ENCODE measurements at places on chromosomes 12 and 14. TPM values are rescaled to one million over a fixed set of nuclear protein-coding genes. Genes with fewer than 3 reads are reported as not detected.

The NRIP2 gene
- total RNA-seq = 2.3 TPM

The P2RX4 gene
- total RNA-seq = 111 TPM

The IKZF4 gene
- 6.8 TPM for total RNA-seq

The CLEC4D gene
- not detected for total RNA-seq

The FOXG1 gene
- not detected for total RNA-seq

The WNT5B gene
- 0.97 TPM for total RNA-seq

The SRRM4 gene
- total RNA-seq = 0.11 TPM

The KRT77 gene
- total RNA-seq = not detected

The GLS2 gene
- 0.71 TPM for total RNA-seq

The SLC2A14 gene
- total RNA-seq = 13.5 TPM

The TSPAN19 gene
- not detected for total RNA-seq

The CAPZA3 gene
- total RNA-seq = not detected

The TPPP2 gene
- not detected for total RNA-seq

The NKX2-1 gene
- total RNA-seq = not detected

The KIF26A gene
- 3.6 TPM for total RNA-seq

GRCh38 chr12:113314121-113314529 is 20.8 kb downstream of the SLC8B1 start:
- H3K27ac ChIP-seq = no peak overlapping the region
- DNase-seq = no peak
- no peak overlapping the region for H3K4me3 ChIP-seq
- H3K4me1 ChIP-seq = no peaks in the 10 kb centered on the region

DNA sequence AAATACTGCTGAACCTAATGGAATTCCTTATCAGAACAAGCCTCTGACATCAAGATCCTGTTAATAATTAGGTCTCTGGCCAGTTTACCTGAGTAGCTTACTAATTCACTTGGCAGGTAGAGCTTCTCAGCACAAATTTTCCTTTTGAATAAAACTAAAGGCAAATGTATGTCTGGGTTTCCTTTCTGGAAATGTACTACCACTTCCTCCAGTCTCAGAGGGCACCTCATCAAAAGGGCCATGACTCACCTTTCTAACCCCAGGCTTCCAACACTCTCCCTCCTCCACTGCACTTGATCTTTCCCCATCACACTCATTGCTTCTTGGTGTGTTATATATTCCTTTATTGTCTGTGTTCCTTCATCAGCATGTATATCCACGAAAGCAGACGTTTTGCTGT is 90.5 kb downstream of the SLC2A13 start:
- H3K27ac ChIP-seq = no peak overlapping the region
- no peaks in the 10 kb centered on the region for H3K36me3 ChIP-seq
- H3K4me1 ChIP-seq = peaks cover 17% of the 10 kb centered on the region
- H3K4me3 ChIP-seq = no peak overlapping the region
- DNase-seq = no peak

GRCh38 chr12:101695706-101696105 is 1.7 kb upstream of the CHPT1 start:
- H3K36me3 ChIP-seq = no peaks in the 10 kb centered on the region
- no peaks in the 10 kb centered on the region for H3K27me3 ChIP-seq
- peaks cover 24% of the 10 kb centered on the region for H3K4me1 ChIP-seq
- no peak overlapping the region for H3K4me3 ChIP-seq
- DNase-seq = no peak
- H3K27ac ChIP-seq = no peak overlapping the region

DNA sequence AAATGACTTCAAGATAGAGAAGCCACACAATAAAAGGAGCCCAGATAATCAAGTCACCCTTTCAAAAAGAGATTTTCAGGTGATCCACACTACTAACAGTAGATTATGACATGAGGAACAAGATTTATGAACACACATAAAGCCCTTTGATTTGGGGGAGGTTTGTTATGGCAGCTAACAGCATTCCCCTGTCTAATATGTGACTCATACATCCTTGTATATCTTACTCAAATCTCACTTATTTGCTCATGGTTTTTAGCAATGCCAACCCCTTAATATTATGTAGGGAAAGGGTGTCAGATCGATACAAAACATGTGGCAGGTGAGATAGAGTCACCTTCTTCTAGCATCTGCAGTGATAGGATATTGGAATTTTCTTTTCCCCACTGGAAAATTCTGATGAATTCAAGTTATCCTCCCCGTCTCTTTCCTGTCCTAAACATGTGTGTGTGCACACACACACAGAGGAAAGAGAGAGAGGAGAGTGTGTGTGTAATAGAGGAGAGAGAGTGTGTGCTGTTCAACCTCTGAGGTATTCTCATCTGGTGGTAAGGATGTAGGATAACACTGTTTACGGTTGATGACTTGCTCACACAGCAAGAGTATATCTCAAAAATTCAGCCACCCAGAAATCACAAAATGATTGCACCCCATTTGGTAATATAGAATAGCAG is 319.9 kb downstream of the KCNC2 start:
- peaks cover 3% of the 10 kb centered on the region for H3K4me1 ChIP-seq
- H3K36me3 ChIP-seq = no peaks in the 10 kb centered on the region
- no peak overlapping the region for H3K27ac ChIP-seq
- no peak overlapping the region for H3K4me3 ChIP-seq
- H3K27me3 ChIP-seq = no peaks in the 10 kb centered on the region

GRCh38 chr14:79708426-79709388 is 502.6 kb downstream of the DIO2 start:
- no peaks in the 10 kb centered on the region for H3K36me3 ChIP-seq
- no peak overlapping the region for H3K4me3 ChIP-seq
- H3K4me1 ChIP-seq = no peaks in the 10 kb centered on the region
- no peak for DNase-seq

GRCh38 chr12:112759786-112760185 is 31.8 kb upstream of the RPH3A start:
- no peak for DNase-seq
- no peaks in the 10 kb centered on the region for H3K4me1 ChIP-seq
- no peaks in the 10 kb centered on the region for H3K36me3 ChIP-seq
- no peak overlapping the region for H3K27ac ChIP-seq
- H3K4me3 ChIP-seq = no peak overlapping the region

GRCh38 chr14:99185436-99186068 is 86.4 kb downstream of the BCL11B start:
- no peak for DNase-seq
- no peak overlapping the region for H3K4me3 ChIP-seq
- no peaks in the 10 kb centered on the region for H3K4me1 ChIP-seq

GRCh38 chr12:31528095-31528494 is 62.8 kb downstream of the DENND5B start:
- no peak for DNase-seq
- peaks cover 5% of the 10 kb centered on the region for H3K4me1 ChIP-seq
- no peak overlapping the region for H3K27ac ChIP-seq
- H3K4me3 ChIP-seq = no peak overlapping the region

DNA sequence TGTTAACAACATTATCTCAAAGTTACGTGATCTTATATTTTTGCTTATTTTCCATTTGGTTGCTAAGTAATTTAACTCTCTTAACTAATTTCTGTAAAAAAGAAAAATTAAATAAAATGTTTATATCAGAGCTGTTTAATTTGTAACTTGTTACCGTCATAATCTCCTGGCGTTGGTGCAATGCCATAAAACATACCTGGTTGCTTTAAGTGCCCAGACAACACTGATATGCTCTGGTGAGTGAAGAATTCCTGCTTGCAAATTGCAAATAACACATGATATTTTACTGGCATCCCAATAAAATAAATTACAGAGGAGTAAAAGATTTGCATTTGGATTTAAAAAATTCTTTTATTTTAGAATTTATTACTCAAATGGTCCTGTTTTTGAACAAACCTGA is 640.1 kb upstream of the MIS18BP1 start:
- no peak overlapping the region for H3K4me3 ChIP-seq
- H3K36me3 ChIP-seq = no peaks in the 10 kb centered on the region
- H3K4me1 ChIP-seq = no peaks in the 10 kb centered on the region

DNA sequence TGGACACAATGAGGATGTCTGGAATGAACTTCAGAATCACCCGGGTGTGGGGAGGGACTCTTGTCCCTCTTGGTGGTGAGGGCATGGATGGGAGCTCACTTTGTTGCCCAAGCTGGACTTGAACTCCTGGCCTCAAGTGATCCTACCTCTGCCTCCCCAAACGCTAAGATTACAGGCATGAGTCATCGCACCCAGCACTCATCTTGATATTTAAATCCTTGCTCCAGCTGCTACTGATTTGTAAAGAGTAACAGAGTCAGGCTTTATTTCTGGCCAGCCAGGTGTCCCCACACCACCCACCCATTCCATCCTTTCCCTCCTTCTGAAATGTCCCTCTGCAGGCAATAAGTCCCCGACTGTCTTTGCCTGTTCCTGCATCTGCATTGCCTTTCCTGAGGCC is 4.9 kb downstream of the DDX54 start:
- peaks cover 20% of the 10 kb centered on the region for H3K4me1 ChIP-seq
- no peak overlapping the region for H3K4me3 ChIP-seq
- no peaks in the 10 kb centered on the region for H3K27me3 ChIP-seq

DNA sequence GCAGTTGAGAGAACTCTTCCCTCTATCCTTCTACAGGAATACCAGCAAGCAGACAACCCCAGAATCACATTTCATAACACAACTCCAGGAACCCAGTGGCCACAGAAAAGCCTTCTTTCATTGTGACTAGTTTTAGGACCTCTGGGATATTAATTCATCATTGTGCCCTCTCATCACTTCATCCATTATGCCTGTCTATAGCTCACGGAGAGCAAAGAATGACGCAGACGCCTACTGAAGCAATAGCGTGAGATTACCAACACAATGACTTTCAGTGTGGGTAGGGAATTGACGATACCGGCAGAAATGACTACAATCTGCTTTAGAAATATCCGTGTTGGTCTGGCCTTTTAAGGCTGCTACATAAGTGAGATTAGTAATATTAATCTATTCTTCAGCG is 158.1 kb upstream of the FOXG1 start:
- no peak for DNase-seq
- H3K27me3 ChIP-seq = no peaks in the 10 kb centered on the region
- no peak overlapping the region for H3K27ac ChIP-seq
- no peak overlapping the region for H3K4me3 ChIP-seq
- H3K36me3 ChIP-seq = no peaks in the 10 kb centered on the region
- no peaks in the 10 kb centered on the region for H3K4me1 ChIP-seq

GRCh38 chr14:28303248-28303647 is 463.3 kb upstream of the FOXG1 start:
- H3K27me3 ChIP-seq = no peaks in the 10 kb centered on the region
- no peaks in the 10 kb centered on the region for H3K4me1 ChIP-seq
- no peak for DNase-seq

DNA sequence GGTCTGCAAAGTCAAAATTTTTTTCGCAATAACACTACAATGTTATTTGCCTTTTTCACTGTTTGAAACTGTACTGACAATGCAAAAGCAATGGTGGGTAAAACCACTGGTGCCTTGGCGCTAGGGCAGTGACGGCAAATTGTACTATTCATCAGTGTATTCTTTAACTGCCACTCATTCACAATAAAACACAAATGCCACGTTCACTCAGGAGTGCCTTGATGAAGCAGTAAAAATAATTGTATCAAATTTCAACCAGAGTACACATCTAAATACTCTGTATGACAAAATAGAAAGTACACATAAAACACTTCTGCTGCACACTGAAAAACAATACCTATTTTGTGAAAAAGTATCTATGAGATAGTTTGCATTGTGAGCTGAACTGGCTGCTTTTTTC is 17.8 kb downstream of the DCAF5 start:
- no peak overlapping the region for H3K4me3 ChIP-seq
- no peaks in the 10 kb centered on the region for H3K27me3 ChIP-seq
- peaks cover 22% of the 10 kb centered on the region for H3K4me1 ChIP-seq
- no peaks in the 10 kb centered on the region for H3K36me3 ChIP-seq
- no peak for DNase-seq

- no peaks in the 10 kb centered on the region for H3K27me3 ChIP-seq
- no peak overlapping the region for H3K4me3 ChIP-seq
- H3K4me1 ChIP-seq = no peaks in the 10 kb centered on the region
- no peak overlapping the region for H3K27ac ChIP-seq
These were observed 204.6 kb upstream of the PLXNC1 start for GRCh38 chr12:93943780-93944179.

DNA sequence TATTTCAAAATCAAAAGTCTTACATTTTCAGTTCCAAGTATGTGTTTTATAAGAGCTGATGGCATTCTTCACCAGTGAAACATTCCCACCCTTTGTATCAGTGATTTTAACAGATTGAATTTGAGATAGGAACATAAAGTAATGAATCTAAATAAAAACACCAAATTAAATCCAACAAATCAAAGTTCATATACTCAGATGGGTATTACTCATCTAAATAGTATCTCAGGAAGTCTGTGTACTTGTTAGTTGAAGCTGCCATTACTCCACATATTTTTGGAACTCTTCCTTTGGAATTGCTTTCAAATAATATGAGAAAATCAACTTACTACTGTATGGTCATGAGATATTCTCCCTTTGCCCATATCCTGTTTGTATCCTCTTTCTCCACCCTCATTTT is 89.1 kb downstream of the MIA2 start:
- H3K4me1 ChIP-seq = no peaks in the 10 kb centered on the region
- H3K4me3 ChIP-seq = no peak overlapping the region
- H3K27ac ChIP-seq = no peak overlapping the region

- H3K27me3 ChIP-seq = no peaks in the 10 kb centered on the region
- H3K36me3 ChIP-seq = no peaks in the 10 kb centered on the region
- H3K4me3 ChIP-seq = no peak overlapping the region
- no peak for DNase-seq
- peaks cover 28% of the 10 kb centered on the region for H3K4me1 ChIP-seq
- H3K27ac ChIP-seq = peak overlapping the region; percentile 58
These were observed 13.1 kb upstream of the LTA4H start for GRCh38 chr12:96048393-96048969.

DNA sequence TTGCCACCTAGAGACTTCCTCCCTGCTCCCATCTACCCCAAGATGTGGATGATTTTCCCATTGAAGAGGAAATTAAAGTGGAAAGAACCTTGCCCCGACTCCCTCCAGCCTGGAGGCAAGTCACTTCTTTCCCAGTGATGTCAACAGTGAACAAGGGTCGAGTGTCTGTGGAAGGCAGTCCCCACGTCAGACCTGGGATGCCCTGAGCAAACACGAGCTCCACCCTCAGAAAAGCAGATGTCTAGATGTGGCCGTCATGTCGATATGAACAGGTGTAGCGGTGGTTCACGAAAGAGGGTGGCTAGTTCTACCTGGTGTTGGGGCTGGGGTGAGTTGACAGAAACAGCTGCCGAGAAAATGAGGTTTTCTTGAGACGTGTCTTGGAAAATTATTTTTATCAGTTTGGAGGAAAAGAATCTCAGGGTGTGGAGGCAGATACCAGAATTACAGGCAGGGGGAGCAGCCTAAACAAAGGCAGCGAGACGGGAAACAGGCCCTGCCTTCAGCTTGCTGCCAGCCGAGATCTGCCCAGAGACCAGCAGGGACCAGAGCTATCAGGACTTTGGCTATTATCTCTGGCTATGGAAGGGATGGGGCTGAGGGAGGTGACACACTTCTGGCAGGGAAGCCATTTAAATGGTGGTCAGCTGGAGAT is 25.9 kb downstream of the SYNDIG1L start:
- peaks cover 10% of the 10 kb centered on the region for H3K4me1 ChIP-seq
- no peaks in the 10 kb centered on the region for H3K27me3 ChIP-seq
- H3K4me3 ChIP-seq = no peak overlapping the region
- H3K27ac ChIP-seq = no peak overlapping the region
- DNase-seq = no peak

GRCh38 chr12:12560587-12561370 is 1.9 kb downstream of the DUSP16 start:
- peak overlapping the region; percentile 98 for H3K27ac ChIP-seq
- H3K4me1 ChIP-seq = peaks cover 31% of the 10 kb centered on the region
- peak; percentile 65 for DNase-seq
- H3K36me3 ChIP-seq = no peaks in the 10 kb centered on the region

Measured in adrenal gland (tissue), 19 donors.